Stimulated activated CD8-positive, alpha-beta memory T cell treated with anti-CD3 and anti-CD28 coated beads, Interleukin-2, amount 100 ng/mL, for 48 hours (primary cell): ENCODE measurements at places on chromosomes 1 and 21.

DNA sequence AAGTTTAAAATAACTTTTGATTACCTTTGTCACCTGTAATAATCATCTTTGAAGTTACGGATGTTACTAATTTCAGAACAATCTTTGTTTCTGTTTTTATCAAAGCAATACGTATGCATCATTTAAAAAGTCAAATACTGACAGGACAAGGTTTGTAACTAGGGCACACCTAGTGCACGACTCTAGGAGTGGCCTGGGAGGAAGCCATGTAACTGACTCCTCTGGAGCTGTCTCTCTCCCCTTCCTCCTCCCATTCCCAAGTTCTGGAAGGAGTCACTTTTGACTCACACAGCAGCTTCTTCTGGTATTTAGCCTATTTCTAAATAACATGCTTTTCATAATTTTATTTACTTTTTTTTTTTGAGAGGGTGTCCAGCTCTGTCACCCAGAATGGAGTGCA is 11.8 kb upstream of the RAP1GAP start:
- DNase-seq, result no peak

- DNase-seq, result no peak
Observed at GRCh38 chr1:25766721-25767436, 33.1 kb upstream of the SELENON start.

- DNase-seq, result no peak
Observed at GRCh38 chr1:65722461-65722860, 70.2 kb upstream of the PDE4B start.

- no peak for DNase-seq
Observed at GRCh38 chr1:228902781-228903433, 167.6 kb downstream of the RHOU start.

GRCh38 chr1:7677815-7678214 is 93.3 kb upstream of the VAMP3 start:
- no peak for DNase-seq

DNA sequence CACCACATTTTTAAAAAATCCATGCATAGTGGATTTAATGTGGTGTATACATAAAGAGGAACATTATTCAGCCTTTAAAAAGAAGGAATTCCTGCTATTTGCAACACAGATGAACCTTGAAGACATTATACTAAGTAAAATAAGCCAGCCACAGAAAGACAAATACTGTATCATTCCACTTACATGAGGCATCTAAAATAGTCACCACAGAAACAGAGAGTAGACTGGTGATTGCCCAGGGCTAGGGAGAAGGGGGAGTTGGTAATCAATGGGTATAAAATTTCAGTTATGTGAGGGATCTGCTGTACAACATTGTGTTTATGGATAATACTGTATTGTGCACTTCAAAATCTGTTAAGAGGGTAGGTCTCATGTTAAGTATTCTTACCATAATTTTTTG is 10.0 kb downstream of the FAM163A start:
- DNase-seq, result no peak

DNA sequence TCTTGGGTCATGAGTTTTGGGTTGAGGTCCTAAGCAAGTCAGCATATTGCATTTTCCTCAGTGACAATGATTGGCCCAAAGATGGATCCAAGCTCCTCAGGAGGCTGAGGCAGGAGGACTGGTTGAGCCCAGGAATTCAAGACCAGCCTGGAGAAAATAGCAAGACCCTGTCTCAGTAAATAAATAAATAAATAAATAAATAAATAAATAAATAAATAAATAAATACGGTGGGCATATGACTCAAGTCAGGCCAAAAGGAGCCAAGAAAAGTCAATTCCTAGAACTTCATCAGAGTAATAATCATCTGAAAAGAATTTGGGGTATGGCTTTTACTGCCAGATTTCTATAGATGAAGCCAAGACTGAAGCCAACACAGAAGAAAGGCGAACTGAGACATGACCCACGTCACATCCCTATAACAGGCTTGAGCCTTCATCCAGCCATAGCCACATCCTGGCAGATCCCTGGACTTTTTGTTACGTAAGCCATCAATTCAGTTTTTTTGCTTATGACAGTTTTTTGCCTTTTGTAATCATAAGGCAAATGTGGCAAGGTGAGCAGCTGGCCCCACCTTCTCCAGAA is 88.5 kb upstream of the NFASC start:
- DNase-seq, result no peak
